ENCODE measurements at places on chromosomes 12 and 14.

DNA sequence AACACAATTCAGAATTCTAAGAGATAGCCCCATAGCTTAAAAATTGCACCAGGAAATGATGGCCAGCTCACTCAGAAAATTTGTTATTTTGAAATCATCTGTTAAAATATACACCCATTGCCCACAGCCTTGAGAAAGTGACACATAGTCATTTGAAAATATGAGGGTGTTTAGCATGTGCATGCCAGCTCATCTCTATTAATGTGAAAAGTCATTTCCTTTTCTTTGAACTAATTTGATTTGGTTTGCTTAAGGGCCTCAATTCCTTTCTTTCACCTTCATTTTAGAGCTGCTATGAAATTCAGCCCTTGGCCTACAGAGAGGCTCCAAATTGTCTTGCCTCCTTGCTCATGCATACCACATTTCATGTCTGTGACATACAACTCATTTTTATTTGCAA lies 241.4 kb downstream of the PHLDA1 start:
- no peak for DNase-seq

DNA sequence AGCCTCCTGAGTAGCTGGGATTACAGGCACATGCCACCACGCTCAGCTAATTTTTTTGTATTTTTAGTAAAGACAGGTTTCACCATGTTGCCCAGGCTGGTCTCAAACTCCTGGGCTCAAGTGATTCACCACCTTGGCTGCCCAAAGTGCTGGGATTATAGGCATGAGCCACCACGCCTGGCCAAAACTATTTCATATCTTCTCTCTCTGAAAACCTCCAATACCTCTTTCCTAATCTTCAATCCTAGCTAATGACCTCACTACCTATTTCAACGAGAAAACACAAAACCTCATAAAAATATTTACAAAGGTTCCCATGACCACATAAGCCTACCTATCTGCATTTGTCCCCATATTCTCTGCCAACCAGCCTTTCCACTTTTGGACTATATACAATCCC lies 32.3 kb upstream of the ANKS1B start:
- DNase-seq: no peak

GRCh38 chr14:81348061-81348460 lies 52.1 kb downstream of the STON2 start:
- no peak for DNase-seq

DNA sequence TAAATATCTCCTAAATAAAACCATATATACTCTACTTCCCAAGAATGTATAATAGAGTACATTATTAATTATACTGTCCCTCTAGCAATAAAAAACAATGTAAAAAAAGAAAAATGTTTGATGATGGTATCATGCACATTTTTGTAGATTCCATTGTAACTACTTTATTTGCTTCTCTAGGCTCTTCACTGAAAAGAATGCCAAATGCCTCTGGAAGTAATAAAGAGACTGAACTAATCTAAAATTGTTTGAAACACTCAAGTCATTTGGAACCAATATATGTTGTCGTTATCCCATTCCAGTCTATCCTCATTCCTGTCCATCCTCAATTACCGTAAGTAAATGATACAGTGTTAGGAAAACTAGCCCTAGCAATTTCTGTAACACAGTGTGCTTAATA lies 233.6 kb downstream of the C12orf50 start:
- no peak for DNase-seq

GRCh38 chr14:59600211-59600945 lies 23.8 kb upstream of the CCDC175 start:
- no peak for DNase-seq

- DNase-seq: no peak
Observed at GRCh38 chr12:32661706-32662105, 17.4 kb upstream of the DNM1L start.

DNA sequence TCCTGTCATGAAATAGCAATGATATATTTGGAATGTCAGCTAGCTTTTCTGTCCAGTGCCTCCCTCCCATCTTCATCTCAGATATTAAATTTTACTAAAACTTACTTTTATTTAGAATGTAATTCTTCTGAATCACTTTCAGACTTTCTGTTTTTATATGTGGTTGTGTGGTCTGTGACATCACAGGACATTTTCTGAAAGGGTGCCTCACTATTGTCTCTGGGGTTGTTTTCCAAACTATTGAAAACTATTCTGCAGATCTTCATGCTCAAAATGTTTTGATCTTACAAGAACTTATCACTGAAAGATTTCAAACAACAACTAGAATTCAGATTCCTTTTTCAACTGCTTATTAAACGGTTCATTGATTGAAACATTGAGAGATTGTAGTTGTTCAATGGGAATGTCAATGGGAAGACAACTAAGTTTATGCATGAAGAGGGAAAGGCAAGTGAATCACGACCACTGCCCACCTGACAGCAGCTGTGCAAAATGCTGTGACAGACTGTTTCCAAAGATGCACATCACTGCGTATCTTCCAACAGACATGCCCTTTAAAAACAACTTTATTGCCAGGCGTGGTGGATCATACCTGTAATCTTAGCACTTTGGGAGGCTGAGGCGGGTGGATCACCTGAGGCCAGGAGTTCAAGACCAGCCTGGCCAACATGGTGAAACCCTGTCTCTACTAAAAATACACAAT lies 51.3 kb downstream of the KLRG1 start:
- DNase-seq: no peak

GRCh38 chr14:68780358-68781160 lies 12.3 kb downstream of the ZFP36L1 start:
- no peak for DNase-seq

DNA sequence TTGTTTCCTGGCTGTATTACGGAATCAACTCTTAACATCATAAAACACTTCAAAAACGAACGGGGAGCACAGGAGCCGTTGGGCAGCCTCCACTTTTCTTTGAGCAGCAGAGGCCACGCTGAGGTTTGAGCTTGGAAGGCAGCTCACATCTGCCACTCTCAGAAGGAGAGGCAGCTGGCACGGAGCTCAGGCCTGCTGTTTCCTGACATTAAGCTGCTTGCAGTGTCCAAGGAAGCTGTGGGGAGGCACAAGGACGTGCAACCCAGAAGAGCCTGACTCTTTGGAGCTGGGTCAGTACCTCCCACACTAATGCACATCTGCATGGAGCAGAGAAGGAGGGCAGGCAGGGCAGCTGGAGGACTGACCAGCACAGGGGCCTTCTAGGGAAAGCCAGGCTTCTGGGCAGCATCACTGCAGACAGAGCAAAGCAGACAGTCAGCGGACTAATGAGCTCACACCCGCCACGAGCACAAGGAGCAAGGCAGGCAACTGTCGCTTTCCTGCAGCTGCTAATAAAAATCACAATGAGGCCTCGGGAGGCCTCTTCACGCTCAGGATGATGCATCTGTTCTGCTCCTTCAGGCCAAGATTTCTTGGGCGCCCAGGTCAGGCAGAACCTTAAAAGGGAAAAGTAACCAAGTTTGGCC lies 211.1 kb downstream of the GLT1D1 start:
- no peak for DNase-seq

DNA sequence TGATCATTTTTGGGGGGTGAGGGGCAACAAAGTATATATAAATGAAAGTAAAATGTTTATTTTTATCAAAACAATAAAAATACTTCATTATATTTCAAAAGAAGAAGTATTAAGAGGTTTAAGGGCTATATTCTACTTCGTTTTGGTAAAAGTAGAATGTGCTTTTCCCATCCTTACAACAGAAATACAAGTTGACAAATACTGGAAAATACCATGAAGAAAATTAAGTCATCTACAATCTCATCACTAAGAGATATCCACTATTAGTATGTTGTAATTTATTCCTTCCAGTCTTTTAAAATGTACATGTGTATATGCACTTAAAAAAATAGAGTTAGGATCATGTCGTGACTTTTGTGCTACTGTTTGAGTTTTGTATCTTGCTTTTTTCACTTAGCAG lies 92.8 kb downstream of the PCNX1 start:
- DNase-seq: no peak

DNA sequence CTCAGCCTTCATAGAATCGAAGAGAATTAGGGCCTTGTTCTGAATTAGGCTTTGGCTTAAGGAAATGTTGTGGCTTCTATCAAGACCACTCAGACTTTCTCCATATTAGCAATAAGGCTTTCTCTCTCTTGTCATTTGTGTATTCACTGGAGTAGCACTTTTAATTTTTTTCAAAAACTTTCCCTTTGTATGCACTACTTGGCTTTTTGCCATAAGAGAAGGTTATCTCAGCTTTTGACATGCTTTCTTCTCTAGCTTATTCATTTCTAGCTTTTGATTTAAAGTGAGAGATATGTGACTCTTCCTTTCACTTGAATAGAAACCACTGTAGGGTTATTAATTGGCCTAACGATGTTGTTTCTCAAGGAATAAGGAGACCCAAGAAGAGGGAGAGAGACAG lies 244.2 kb downstream of the GPHN start:
- no peak for DNase-seq

GRCh38 chr14:54502602-54503001 lies 7.1 kb upstream of the CGRRF1 start:
- DNase-seq: no peak

DNA sequence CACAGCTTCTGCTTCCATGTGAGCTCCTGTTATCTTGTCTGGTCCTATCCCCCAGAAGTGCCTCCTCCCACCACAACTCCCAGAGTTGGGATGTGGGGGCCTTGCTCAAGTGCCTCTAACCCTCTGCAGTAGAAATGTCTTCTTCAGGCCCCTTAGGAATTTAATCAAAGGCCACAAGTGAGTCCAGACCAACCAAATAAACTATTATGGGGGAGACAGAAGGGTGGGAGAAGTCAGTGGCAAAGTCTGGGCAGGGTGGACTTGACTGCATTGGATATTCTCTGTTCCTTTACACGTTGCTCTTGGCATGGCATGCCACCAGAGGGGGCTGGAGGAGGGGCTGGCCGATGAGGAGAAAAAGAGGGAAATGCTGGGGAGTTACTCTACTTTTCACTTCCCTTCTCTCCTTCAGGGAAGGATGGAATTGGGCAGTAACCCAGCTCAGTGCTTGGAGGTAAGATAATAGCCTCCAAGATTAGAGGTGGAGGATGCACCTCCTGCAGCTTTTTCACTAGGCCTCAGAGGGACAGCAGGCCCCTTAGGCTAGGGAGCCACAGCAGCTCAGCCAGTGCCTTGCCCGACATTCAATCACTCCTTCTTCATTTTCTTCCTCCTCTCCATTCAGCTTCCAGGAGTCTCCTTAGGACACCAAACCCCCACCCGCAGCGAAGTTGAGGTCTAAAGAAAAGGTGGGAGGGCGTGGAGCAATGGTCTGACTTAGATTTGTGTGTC lies 1.2 kb upstream of the AP1G2 start:
- no peak for DNase-seq

- no peak for DNase-seq
Observed at GRCh38 chr14:63874223-63874622, 21.4 kb downstream of the SYNE2 start.

DNA sequence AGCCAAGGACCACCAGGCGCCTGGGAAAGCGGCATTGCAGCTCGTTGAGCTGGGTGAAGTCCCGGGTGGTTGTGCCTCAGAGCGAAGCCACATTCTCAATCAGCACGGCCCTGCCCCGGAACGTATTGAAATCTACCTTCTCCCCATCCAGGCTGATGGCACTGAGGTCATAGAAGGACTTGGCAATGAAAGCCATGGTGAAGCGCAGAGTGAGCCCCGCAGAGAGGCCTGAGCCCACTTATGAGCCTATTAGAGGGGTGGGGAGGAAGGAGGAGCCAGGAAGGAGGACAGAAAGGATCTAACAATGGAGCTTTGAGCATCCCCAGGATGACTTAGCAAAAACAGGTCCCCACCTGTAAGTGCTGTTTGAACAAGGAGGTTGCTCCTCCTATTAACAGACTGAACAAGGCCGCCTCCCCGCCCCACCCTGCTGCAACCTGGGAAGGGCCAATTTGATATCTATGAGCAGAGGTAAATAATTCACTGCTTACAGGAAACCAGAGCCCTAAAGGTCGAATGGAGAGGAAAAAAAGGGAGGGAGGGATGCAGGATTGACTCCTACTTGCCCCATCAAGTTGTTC lies at the start of gene GPX2:
Gene GPX2, minus strand, starts transcription at position 215 of the 581 bp plus-strand sequence. Its CDS starts 19 bp downstream, at position 196.
- peak; percentile 26 for DNase-seq

- no peak for DNase-seq
Observed at GRCh38 chr12:131101703-131102492, 148.2 kb downstream of the ADGRD1 start.

Data from NCI-H1417 treated with DMSO at 0.1 percent for 48 hours (cell line).